ENCODE measurements at places on chromosomes 1 and 21. TPM values are rescaled to one million over a fixed set of nuclear protein-coding genes. Genes with fewer than 3 reads are reported as not detected.

KRTAP19-4 gene
- total RNA-seq, result not detected

PTGFRN gene
- 15.7 TPM for total RNA-seq

PLA2G2F gene
- total RNA-seq, result not detected

PRKACB gene
- 8.9 TPM for total RNA-seq

ATP6V1G3 gene
- total RNA-seq, result not detected

BCL2L15 gene
- total RNA-seq, result 1.7 TPM

LCE2C gene
- total RNA-seq, result not detected

APOBEC4 gene
- total RNA-seq, result not detected

SYTL1 gene
- 0.25 TPM for total RNA-seq

PRAMEF13 gene
- total RNA-seq, result not detected

CD247 gene
- total RNA-seq, result 0.21 TPM

ERG gene
- not detected for total RNA-seq

FMO2 gene
- total RNA-seq, result not detected

C1orf87 gene
- total RNA-seq, result not detected

PERM1 gene
- not detected for total RNA-seq

TDRD10 gene
- 0.16 TPM for total RNA-seq

SPOCD1 gene
- 4.4 TPM for total RNA-seq

FBLIM1 gene
- 32.7 TPM for total RNA-seq

ENSA gene
- total RNA-seq, result 131 TPM

LY9 gene
- total RNA-seq, result 0.22 TPM

STIL gene
- 9.9 TPM for total RNA-seq

ZNF695 gene
- 2.7 TPM for total RNA-seq

NBPF6 gene
- not detected for total RNA-seq

PLD5 gene
- 1.7 TPM for total RNA-seq

SYT6 gene
- 0.72 TPM for total RNA-seq

SPATA1 gene
- total RNA-seq, result 1.3 TPM

FCRL3 gene
- 0.02 TPM for total RNA-seq

CLDN8 gene
- not detected for total RNA-seq

SLAMF6 gene
- not detected for total RNA-seq

FAM151A gene
- total RNA-seq, result 0.14 TPM

C1orf94 gene
- not detected for total RNA-seq

TRABD2B gene
- total RNA-seq, result 2.1 TPM

CASZ1 gene
- 1.7 TPM for total RNA-seq

ARHGAP30 gene
- not detected for total RNA-seq

SLC6A17 gene
- 4.1 TPM for total RNA-seq

UBASH3A gene
- total RNA-seq, result 0.13 TPM

LCE1C gene
- not detected for total RNA-seq

CFHR2 gene
- total RNA-seq, result not detected

ESRRG gene
- total RNA-seq, result not detected

SELENOF gene
- 180 TPM for total RNA-seq

LCE1B gene
- not detected for total RNA-seq

CNR2 gene
- 0.02 TPM for total RNA-seq

PADI1 gene
- total RNA-seq, result 2.4 TPM

NOTCH2 gene
- total RNA-seq, result 27.8 TPM

CR2 gene
- not detected for total RNA-seq

ARHGEF10L gene
- 8.0 TPM for total RNA-seq

COL11A1 gene
- total RNA-seq, result 0.88 TPM

Measured in A549 treated with GW870086 at 1 μM for 4 hours (cell line).